Upper lobe of left lung (tissue), 6 donors: ENCODE measurements at places on chromosomes 2 and 18. TPM values are rescaled to one million over a fixed set of nuclear protein-coding genes. Genes with fewer than 3 reads are reported as not detected.

The TRAPPC12 gene
- 307 TPM for total RNA-seq

- H3K27ac ChIP-seq = no peak overlapping the region
- H3K36me3 ChIP-seq = no peaks in the 10 kb centered on the region
- no peak overlapping the region for H3K4me3 ChIP-seq
- H3K27me3 ChIP-seq = no peaks in the 10 kb centered on the region
- DNase-seq = no peak
Observed at GRCh38 chr2:108938077-108938710, 50.8 kb downstream of the EDAR start.

DNA sequence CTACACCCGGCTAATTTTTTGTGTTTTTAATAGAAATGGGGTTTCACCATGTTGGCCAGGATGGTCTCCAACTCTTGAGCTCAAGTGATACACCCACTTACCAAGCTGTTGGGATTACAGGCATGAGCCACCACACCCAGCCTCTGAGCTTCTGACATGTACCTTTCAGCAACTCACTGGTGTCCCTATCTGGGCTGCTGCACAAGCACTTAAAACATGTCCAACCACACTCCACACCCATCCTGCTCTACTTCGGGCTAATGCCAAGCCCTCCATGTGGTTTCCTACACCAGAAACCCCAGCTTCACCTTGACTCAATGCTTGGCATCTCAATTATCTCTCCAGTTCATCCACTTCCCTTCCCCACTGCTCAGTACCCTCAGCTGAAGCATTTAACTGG, 22.4 kb upstream of the ARMC9 start:
- H3K4me1 ChIP-seq = no peaks in the 10 kb centered on the region
- no peaks in the 10 kb centered on the region for H3K27me3 ChIP-seq
- H3K27ac ChIP-seq = no peak overlapping the region
- H3K4me3 ChIP-seq = no peak overlapping the region
- peaks cover 23% of the 10 kb centered on the region for H3K36me3 ChIP-seq

DNA sequence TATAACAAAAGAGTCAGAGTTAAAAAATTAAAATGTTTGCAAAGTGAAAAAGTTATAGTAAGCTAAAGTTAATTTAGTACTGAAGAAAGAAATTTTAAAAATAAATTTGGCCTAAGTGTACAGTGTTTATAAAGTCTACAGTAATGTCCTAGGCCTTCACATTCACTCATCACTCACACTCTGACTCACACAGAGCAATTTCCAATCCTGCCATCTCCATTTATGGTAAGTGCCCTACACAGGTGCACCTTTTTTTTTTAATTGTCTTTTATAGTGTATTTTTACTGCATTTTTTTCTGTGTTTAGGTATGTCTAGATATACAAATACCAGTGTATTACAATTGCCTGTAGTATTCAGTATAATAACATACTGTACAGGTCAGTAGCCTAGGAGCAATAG, 562.9 kb downstream of the PIK3C3 start:
- no peak overlapping the region for H3K27ac ChIP-seq
- no peak overlapping the region for H3K4me3 ChIP-seq
- H3K4me1 ChIP-seq = no peaks in the 10 kb centered on the region
- H3K27me3 ChIP-seq = no peaks in the 10 kb centered on the region
- DNase-seq = no peak
